ENCODE measurements at places on chromosomes 5 and 9. TPM values are rescaled to one million over a fixed set of nuclear protein-coding genes. Genes with fewer than 3 reads are reported as not detected.
A peak's percentile ranks its signal among the peaks of the same experiment; 100 is the strongest.

GRCh38 chr5:65721720-65722574 is at the start of the genes NLN and SGTB:
Gene NLN, plus strand, starts transcription at chr5:65722205. Its CDS starts 169 bp downstream, at chr5:65722374.
Gene SGTB, minus strand, starts transcription at chr5:65722109. Its CDS starts 1,302 bp downstream, at chr5:65720807.
- peak; percentile 73 for DNase-seq

- no peak for DNase-seq
These were observed 583.4 kb downstream of the ACTL7B start for GRCh38 chr9:108272349-108272899.

- no peak for DNase-seq
These were observed 32.3 kb downstream of the TGFBR1 start for GRCh38 chr9:99137225-99137624.

DNA sequence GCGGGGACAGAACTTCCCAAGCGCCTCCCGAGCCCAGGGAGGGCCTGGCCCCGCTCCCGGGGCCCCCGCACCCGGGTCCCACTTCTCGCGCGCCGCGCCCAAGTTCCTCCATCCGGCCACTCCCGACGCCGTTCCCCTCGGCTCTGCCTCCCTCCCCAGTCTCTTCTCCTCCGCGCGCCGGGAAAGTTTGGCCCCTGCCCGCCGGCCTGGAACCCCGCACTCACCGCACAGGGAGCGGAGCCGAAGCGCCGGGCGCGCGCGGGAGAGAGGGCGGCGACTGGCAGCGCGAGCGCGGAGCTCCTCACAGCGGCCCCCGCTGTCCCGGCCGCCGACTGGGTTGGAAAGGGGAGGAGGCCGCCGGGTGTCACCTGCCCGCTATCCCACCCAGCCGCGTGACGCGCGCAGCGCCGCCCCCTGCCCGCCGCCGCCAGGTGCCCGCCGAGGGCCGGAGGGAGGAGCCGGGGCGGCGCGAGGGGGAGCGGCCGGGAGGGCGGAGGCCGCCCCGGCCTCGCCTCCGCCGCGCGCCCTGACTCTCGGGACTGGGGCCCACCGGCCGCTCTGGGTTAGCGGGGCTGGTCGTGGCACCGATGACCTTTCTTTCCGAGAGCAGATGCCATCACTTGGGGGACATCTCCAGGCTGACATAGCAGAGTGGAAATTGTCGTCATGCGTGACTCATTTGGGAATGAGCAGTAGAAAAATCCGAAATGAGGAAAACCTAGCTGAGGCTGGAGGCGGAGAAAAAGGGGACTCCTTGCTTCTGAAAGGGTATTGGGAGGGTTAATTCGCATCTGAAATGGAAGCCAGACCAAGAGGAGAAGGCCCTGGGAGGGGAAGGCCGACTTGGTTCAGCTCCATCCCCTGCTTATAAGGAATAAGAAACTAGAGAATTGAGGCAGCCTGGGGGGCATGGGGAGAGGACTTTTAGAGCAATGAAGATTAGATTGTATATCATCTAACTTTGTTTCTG is at the start of gene ELOVL7:
Gene ELOVL7, minus strand, starts transcription at position 334 of the 970 bp plus-strand sequence. CDS start 56,872 bp downstream, outside the sequence.
- no peak for DNase-seq

DNA sequence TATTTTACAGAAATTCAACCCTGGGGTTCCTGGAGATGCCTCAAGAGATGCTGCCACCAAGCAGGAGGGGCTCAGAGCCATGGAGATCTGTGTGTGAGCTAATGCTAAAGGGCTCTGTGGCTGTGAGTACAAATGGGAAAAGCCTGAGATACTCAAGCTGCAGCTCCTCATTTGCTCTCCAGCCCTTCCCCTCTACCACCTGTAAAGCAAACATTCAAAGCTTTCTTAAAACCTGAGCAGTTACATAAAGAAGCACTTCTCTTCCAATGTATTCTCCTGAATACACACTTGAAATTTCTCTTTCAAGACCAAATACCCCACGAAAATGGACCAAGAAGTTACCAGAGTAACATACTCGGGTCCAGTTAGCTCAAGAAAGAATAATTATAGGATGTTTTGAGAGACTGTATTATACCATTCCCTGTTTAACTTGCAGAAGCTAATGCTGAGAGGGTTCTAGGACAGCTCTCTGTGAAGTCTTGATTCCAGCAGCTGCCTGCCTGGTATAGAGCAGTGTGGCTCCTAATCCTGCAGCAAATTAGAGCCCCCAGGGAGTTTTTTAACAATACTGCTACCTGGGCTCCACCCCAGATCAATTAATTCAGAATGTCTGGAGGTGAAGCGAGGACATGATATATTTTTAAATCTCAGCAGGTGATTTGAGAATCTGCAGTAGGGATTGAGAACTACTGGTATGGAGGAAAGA is 21.1 kb downstream of the RGS7BP start:
- no peak for DNase-seq

- DNase-seq: no peak
These were observed 146.5 kb downstream of the CD180 start for GRCh38 chr5:67050125-67050524.

GRCh38 chr9:76808636-76809035 is 44.4 kb downstream of the PCA3 start:
- no peak for DNase-seq

DNA sequence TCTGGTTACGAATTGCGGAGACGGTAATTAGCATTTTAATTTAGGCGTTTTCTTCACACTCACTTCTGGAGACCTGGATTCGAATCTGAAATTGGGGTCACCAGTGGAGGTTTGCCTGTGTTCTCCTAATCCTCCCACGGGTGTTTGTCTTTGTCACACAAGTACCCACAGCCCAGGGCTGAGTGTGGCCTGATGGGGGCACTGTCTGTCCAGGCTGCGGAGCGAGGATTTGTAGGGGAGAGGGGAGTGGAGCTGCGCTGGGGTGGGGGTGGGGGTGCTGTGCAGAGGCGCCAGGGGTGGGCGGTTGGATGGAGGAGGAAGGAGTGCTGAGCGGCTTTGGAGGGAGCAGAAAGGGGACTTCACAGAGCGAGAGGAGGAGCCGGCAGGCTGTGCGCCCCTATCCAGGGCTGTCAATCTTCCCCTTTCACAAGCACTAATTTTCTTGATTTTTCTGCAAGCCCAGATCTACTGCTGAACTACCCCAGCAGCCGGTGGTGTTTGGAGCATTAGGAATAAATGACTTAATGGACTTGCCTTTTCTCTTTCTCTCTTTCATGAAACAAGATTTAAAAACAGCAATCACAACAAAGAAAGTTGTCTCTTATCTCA is 53.1 kb downstream of the TSPAN17 start:
- no peak for DNase-seq

GRCh38 chr9:92938025-92938424 is 9.3 kb upstream of the FGD3 start:
- no peak for DNase-seq

DNA sequence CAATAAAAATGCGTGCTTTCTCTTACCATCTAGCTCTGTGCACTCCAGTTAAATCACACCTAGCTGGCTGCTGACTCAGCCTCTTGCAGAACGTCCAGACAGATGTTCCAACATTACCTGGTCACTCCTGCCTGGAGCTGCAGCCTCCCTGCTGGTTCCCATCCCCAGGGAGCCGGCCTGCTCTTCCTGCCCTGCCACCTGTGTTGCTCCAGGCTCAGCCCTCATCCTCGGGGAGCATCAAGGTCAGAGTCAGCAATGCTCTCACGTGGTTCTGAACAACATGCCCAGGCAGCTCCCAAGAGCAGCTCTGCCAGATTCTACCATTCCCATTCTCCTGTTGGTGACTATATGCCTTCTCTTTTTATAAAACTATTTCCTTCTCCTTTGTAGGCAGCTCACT is 81.3 kb downstream of the GADD45G start:
- DNase-seq: no peak

DNA sequence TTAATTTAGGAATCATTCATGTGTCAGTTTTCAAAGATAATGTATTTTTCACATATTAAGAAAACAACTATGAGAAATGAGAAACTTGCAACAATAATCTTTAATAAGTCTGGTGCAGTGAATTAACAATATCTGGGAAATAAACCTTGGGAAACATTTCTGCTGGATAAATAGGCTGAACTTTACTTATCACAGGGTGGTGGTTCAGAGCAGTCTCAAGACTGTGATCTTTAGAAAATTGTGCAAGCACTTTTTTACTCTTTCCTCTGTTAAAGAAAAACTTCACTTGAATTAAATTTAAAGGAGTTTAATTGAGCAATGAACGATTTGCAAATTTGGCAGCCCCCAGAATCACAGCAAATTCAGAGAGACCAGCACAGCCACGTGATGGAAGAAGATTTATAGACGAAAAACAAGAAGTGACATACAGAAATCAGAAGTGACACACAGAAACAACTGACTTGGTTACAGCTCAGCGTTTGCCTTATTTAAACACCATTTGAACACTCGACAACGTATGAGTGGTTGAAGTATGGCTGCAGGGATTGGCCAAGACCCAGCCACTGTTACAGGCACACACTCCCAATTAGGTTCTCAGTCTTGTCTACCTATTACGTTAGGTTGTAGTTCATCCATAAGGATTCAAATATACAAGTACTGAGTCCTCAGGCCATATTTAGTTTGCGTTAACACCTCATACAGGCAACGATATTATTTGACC is 631.9 kb downstream of the SLCO4C1 start:
- DNase-seq: no peak

- no peak for DNase-seq
These were observed 1.8 kb downstream of the SMC5 start for GRCh38 chr9:70260606-70261005.

GRCh38 chr9:3244963-3245653 is 280.7 kb downstream of the RFX3 start:
- no peak for DNase-seq

GRCh38 chr5:135194573-135195269 is 160.7 kb upstream of the PITX1 start:
- DNase-seq: no peak

- DNase-seq: peak; percentile 7
These were observed 321.6 kb downstream of the CEMIP2 start for GRCh38 chr9:71446473-71447411.

GRCh38 chr9:6105738-6106137 is 90.3 kb upstream of the RANBP6 start:
- DNase-seq: peak; percentile 16

- no peak for DNase-seq
These were observed 97.9 kb downstream of the FSTL4 start for GRCh38 chr5:133514456-133514855.

DNA sequence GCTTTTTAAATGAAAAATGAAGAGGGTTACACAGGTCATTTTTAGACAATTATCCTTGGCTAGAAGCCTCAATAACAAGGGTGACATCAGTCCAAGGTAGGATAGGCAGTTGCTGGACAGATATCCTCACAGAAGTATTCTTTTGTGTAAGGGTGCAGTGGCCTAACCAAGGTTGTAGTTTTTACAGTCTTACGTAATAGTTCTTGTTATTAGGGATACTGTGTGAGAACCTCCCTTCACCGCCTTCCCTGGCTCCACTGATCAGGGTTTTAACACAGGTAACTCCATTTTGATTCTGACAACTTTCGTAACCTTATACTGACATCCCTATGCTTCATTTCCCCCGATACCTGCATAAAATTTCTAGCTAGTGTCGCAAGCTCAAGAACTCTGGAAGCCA is 8.7 kb upstream of the CAPSL start:
- DNase-seq: no peak

DNA sequence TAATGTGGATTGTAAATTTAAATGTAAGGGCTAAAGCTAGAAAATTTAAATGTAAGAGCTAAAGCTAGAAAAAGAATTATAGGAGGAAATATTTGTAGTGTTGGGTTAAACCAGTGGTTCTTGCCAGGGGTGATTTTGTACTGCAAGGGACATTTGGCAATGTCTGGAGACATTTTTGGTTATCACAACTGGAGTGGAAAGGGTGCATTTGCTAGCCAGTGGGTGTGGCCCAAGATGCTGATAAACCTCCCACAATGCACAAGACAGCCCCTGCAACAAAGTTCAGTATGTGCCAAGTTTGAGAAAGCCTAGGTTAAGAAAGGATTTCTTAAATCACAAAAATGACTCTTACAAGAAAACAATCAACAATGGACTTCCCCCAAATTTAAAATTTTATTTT is 31.6 kb upstream of the ELL2 start:
- no peak for DNase-seq

DNA sequence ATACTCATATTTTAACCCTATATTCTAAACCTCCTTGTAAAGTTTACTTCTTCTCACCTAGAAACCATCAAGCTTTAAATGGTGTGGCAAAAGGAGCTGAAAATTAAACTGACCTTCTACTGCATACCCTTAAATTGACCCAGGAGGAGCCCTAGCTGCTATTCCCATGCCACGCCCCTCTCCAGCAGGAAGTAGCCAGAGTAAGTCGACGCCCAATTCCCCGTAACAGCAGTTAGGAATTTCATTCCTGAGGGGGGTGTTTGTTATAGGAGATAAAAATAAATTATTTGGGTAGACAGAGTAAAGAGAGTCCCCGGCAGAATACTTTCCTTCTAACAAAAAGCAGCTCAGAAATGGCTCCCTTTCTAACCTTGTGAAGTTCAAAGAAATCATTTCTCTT is 111.8 kb upstream of the FAM174A start:
- DNase-seq: no peak

Gene ALDH1A1
- 1.0 TPM for total RNA-seq

Gene ACER2
- total RNA-seq: 2.0 TPM

Gene SLC1A3
- total RNA-seq: not detected

Gene C5orf63
- total RNA-seq: 17.0 TPM

Gene IRX1
- total RNA-seq: not detected

Gene KCNN2
- total RNA-seq: not detected

Gene CDK5RAP2
- total RNA-seq: 66.7 TPM

Gene PCDHB15
- total RNA-seq: 0.24 TPM

Gene UBE2QL1
- total RNA-seq: not detected

Gene SPINK4
- total RNA-seq: not detected

Gene BSPRY
- not detected for total RNA-seq

Gene GDA
- not detected for total RNA-seq

Gene FOXD4
- not detected for total RNA-seq

Gene HRCT1
- total RNA-seq: not detected

Gene NR6A1
- not detected for total RNA-seq

Gene CD14
- total RNA-seq: 10.1 TPM

Gene GABRP
- total RNA-seq: not detected
